ENCODE measurements at places on chromosomes 2 and 18.

DNA sequence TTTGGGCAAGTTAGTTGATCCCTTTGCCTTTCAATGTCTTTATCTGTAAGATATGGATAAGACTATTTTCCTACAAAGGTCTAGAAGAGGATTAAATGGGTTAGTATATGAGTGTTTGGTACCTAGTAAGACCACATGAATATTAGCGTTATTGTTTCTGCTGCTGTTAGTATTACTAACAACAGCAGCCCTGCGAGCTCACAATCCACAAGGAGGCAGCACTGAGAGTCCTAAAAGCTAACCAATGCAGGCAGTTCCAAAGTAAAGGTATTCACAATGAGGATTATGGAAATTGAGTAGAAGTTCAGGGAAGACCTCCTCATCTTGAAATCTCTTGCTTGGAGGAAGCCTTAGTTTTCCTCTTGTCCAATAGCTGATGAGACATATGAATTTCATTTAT, 248.9 kb downstream of the TDRD15 start:
- peak; percentile 29 for DNase-seq

GRCh38 chr2:100887713-100888495, 68.0 kb downstream of the NPAS2 start:
- DNase-seq, result no peak

DNA sequence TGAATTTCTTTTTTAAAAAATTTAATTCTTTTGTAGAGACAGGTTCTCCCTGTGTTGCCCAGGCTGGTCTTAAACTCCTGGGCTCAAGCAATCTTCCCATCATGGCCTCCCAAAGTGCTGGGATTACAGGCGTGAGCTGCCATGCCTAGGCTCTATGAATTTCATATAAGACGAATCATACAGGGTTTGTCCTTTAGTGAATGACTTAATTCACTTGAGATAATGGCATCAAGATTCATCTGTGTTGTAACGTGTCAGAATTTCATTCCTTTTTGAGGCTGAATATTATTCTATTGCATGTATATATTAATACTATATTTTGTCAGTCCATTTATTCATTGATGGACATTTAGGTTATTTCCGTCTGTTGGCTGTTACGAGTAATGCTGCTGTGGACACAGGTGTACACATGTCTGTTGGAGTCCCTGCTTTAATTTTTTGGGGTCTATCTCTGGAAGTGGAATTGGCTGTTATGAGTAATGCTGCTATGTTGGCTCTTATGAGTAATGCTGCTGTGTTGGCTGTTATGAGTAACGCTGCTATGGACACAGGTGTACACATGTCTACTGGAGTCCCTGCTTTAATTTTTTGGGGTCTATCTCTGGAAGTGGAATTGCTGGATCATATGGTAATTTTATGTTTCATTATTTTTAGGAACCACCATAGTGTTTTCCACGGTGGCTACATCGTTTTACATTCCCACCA, 210.6 kb downstream of the CAMKMT start:
- DNase-seq, result no peak

- DNase-seq, result no peak
Measured at GRCh38 chr2:19255481-19255880, 102.9 kb downstream of the OSR1 start.

DNA sequence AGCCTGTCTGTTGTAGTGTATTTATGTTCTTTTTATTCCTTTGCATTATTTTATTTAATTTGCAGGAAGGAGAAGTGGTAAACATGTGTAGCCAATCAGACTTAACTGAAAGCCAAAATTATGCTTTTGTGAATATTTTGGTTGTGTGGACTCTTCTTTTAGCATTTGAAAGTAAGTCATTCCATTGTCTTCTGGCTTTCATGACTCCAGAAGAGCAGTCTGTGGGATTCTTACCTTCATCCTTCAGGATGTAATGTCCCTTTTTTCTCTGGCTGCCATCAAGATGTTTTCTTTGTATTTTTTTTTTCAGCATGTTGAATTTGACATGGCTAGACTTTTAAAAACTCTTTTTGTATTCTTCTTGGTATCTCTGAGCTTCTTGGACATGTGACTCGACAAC, 895.2 kb upstream of the ZEB2 start:
- DNase-seq, result no peak

DNA sequence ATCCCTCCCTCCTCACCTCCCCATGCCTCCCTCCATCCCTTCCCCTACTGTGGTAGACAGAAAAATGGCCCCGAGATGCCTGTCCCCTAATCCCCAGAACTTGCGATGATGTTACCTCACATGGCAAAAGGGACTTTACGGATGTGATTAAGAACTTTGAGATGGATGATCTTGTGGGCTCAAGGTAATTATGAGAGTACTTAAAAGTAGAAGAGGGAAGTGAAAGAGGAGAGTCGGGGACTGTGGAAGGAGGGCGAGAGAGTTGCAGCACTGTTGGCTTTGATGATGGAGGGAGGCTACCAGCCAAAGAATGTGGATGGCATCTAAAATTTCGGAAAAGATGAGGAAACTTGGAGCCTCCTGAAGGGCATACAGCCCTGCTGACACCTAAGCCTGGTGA, 66.5 kb downstream of the AGAP1 start:
- DNase-seq, result no peak

DNA sequence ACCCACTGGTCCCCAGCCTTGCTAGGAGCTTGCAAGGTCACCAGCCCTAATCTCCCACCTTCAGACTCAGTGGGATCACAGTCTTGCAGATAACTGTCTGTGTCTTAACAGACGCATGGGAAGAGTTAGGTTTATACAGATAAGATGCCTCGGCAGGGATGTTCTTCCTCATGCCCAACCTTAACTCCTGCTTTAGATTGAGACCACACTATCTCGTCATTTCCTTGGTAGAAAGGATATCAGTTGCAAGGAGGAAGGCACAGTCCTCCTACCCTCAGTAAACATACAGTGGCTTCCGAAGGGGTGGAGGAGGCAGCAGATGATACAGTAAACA, 7.2 kb downstream of the NT5DC4 start:
- DNase-seq, result no peak

DNA sequence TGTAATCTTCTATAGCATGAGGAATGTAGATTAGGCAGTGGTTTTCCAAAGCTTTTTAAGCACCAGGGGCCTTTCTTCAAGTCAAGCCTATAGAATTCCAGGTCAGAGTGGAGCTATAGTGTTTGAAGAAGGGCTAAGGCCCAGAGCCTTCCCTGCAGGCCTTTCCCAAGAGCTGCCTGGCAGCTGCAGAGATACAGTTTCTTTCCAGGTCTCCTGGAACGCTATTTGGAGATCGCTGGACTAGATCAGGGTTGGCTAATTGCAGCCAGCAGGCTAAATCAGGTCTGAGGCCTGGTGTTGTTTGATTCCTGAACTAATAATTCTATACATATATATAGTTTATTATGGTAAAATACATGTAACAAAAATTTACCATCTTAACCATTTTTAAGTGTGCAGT, 319.0 kb upstream of the SPRED2 start:
- no peak for DNase-seq

GRCh38 chr2:158015428-158016076, 86.1 kb upstream of the UPP2 start:
- no peak for DNase-seq

DNA sequence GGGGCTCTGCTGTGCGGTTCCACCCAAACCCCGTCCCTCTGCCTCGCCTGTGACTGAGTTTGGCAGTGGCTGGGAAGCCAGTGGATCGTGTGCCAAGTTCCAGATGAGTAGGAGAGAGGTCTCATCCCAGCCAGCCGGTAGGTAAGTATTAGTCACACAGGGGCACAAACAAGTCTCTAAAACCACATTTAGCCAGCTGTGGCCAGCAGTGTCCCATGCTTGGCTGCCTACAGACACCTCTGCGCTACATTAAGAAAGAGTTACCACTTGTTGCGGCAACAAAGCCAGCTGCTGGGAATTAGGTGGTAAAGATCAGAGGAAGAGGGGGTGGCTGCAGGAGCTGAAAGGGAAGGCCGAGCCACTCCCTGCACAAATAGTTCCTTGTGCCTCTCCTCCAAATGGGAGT, 81.2 kb downstream of the GATA6 start:
- peak; percentile 89 for DNase-seq

- DNase-seq, result peak; percentile 74
Measured at GRCh38 chr2:170812710-170813600, 3.7 kb upstream of the GAD1 start.

GRCh38 chr2:213688133-213688532, 403.9 kb downstream of the SPAG16 start:
- no peak for DNase-seq

GRCh38 chr2:164960159-164960558, 4.8 kb upstream of the SLC38A11 start:
- DNase-seq, result no peak

- no peak for DNase-seq
Measured at GRCh38 chr2:136221026-136221425, 103.1 kb upstream of the CXCR4 start.

DNA sequence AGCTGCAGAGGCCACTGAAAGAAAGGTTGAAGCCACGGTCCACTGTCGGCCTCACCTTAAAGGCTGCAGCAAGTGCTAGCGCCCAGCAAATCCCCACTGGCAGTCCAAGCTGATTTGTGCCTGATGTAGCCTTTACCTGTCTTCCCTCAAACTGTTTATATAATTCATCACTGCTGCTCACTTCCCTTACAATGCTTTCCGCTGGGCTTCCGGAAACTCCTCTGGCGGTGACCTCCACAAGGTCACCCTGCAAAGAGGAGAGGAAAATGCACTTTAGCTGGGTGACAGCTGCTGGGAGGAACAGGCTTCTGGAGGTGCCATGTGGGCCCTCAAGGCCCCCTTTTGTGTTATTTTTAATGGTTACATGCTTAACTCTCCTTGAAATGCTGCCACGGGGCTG, 126.2 kb downstream of the CMPK2 start:
- DNase-seq, result no peak

- no peak for DNase-seq
Measured at GRCh38 chr18:78891185-78891762, 88.3 kb upstream of the SALL3 start.

DNA sequence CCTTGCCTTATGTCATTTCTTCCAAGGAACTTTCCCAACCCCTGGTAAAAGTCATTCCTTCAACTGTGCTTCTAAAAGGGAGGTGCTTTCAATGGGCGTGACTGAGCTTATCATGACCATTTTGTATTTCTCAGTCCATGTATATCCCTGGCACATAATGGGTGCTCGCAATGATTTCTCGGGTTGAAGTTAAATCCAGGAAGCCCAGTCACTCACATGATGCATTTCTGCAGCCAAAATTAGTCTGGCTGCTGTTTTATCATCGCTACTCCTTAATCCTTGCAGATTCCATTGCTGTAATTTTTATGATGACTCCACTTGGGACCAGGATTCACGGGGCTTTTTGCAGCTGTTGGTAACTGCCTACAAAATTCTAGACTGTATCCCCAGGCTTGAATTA, 25.9 kb upstream of the RFX8 start:
- DNase-seq, result no peak

- DNase-seq, result no peak
Measured at GRCh38 chr2:161131074-161131680, 29.1 kb upstream of the TANK start.

- no peak for DNase-seq
Measured at GRCh38 chr18:23266717-23267446, 131.6 kb downstream of the CABLES1 start.

GRCh38 chr2:1648241-1649102, 95.8 kb downstream of the PXDN start:
- DNase-seq, result no peak

DNA sequence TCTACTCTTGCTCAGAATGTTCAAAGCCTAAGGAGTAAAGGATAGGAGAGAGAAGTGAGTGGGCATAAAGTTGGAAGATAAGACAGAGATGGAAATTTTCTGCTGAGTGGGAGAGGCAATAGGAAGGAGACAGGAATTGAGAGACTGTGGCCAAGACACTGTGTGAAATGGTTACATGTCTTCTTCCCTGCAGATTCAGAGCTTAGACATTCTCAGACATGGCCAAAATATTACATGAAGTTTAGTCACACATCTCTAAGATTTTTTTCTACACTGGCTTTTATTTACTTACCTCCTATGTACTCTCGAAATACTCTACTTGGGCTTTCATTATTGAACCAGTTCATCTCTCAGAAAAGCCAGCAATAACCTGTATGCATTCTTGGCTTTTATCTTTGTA, 363.0 kb upstream of the FANCL start:
- DNase-seq, result no peak

DNA sequence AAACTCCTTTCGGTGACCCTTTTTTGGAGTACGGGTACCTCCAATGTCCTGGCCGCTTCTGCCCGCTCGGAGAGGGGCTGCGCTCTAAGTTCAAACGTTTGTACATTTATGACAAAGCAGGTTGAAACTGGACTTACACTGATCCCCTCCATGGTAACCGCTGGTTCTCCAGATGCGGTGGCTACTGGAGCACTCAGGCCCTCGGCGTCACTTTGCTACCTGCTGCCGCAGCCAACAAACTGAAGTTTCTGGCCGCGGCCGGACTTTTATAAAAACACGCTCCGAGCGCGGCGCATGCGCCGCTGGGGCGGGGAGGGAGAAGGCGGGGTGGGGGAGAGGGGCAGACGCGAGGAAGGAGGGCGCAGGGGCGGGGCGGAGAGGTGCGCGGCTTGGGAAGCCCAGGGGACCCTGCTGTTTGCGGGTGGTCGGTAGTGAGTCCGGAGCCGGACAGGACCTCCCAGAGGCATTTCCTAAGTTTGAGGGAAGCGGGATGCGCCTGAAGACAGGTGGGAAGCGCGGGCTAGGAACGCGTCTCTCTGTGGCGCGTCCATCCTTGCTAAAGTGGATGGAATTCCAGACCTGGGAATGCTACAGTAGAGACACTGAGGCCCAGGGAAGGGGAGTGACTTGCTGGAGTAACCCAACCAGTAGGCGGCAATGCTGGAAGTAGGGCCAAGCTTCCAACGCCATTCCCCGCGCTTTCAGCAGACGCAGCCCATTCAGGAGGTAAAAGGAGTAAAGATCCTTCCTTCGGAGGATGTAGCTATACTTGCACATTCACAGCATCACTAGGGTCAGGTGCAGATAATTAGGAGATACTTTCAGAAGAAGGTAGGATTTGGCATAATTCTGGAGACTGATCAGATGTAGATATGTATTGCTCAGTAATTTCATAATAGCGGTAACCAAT, at the start of gene CXCR4:
TSS of gene CXCR4 (minus strand) at position 241 of the 910 bp plus-strand sequence. CDS start at position 152, 89 bp downstream.
- DNase-seq, result no peak

GRCh38 chr2:48198371-48198770, 292.1 kb upstream of the FBXO11 start:
- DNase-seq, result no peak

DNA sequence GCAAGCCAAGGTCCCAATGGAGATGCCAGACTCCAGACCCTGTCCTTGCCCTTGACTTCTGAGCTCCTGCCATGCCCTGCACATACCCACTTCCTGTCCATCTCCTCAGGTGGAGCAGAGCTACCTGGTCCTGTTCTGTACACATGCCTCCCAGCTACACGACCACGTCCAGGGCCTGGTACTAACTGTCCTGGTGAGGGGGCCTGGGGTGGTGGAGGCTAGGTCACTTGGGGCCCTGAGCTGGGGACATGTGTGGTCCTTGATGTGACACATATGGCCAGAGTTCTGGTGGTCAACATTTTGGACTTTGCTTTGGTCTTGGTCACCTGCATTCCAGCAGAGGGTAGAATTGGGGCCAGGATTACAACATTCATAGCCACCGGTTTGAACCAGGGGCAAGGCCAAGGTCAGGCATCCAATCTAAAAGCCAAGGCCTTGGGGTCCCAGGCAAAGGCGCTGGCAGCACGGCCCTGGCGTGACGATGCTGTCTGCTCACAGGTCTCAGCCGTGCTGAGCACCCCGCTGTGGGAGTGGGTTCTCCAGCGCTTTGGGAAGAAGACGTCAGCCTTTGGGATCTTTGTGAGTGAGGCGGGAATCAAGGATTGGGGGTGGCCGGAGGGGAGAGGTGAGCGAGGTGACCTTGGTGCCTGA, 12.6 kb downstream of the MFSD2B start:
- no peak for DNase-seq
